ENCODE measurements at places on chromosomes 1 and 21.

DNA sequence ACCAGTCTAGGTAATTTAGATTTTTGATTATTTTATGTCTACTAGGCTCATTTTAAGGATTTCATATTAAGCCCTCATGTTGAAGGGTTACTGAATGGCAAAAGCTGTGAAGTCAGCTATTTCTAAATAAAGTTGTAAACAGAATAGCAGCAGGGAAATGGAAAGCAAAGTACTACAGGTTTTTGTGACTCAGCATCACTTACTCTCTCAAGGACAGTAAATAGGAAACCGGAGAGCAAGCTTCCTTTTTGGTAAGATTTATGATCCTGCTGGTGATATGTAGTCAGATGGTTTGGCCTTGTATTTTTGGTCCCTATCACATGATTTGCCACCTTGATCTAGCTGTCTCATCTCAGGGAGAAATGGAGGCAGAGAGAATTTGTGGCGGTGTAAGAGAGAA lies 226.0 kb downstream of the RPS6KC1 start:
- no peak for DNase-seq

DNA sequence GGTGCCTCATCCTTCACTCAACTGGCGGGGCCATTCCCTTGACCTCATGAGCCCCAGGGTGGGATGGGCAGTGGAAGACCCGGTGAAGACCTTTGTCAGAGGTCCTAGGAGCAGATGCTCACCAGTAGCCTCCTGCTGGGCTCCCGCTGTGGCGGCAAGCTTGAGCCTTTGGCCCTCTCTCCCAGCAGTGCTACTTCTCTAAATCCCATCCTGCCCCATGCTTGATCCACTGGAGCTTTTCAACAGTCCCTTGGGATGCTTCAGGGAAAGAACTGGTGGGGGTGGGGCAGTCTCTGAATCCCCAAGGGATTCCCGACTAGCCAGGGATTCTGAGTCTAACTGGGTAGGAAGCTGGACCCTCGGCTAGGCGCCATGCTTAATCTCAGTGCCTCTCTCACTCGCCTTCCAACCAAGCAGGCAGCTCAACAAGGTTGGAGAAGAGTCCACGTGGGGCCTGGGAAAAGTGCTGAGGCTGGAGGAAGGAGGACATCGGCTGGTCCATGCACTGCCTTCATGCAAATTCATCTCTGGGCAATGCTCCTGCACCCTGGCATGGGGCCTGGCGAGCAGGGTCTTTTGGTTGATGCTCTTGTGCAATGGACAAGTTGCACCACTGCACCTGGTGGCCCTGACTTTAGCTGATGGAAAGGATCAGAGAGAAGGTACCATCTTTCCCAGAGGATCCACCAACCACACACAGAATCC lies 190.3 kb downstream of the GRIK3 start:
- no peak for DNase-seq

GRCh38 chr1:48181669-48182367 lies 40.7 kb upstream of the SLC5A9 start:
- DNase-seq = no peak

- DNase-seq = no peak
Measured at GRCh38 chr1:182114627-182115023, 53.1 kb upstream of the ZNF648 start.

- DNase-seq = no peak
Measured at GRCh38 chr21:45444385-45444784, 39.4 kb downstream of the COL18A1 start.

GRCh38 chr1:183092350-183092749 lies 69.1 kb downstream of the LAMC1 start:
- DNase-seq = no peak
